ENCODE measurements at places on chromosomes 3 and 15.

- DNase-seq = no peak
These were observed 83.1 kb upstream of the PLCL2 start for GRCh38 chr3:16801698-16802097.

- no peak for DNase-seq
These were observed 171.4 kb downstream of the NSUN3 start for GRCh38 chr3:94234177-94234788.

GRCh38 chr3:58999774-59000160, 50.1 kb downstream of the CFAP20DC start:
- no peak for DNase-seq

DNA sequence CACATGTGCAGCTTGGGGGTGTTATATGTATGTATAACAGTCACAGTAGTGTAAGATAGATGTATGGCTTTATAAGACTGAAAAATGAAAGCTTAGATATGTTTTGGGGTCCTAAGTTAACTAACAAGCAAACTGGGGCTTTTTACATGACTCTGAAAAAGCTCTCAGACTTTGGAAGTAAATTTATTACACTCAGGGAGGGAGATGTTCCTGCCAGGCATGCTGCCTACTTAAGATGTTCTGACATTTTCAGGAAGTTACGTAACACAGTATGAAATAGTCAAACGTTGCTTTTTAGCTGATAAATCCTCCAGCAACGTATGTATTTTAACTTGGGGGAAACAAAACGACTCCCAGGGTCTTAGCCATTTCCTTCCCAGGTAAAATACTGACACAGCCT, 1.7 kb upstream of the IFT57 start:
- no peak for DNase-seq

- DNase-seq = no peak
These were observed 90.5 kb upstream of the PLCL2 start for GRCh38 chr3:16794257-16794656.

DNA sequence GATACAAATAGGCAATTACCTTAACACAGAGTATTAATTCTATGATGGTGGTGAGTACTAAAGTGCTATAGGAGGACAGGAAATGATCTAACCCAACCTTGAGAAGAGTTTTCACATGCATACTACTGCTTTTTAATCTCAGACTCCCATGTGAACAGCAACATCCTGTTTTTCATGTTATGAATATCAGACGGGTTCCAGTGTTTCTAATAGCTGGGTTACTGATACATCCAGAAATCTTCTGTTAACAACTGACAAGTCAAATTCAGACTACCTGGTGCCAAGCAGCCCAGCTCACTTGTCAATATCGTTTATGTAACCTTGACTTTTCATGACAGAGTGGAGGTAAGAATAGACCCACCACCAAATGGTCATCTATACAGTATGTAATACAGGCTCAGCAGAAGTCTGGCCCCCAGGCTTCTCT, 220.2 kb upstream of the COL8A1 start:
- DNase-seq = no peak

DNA sequence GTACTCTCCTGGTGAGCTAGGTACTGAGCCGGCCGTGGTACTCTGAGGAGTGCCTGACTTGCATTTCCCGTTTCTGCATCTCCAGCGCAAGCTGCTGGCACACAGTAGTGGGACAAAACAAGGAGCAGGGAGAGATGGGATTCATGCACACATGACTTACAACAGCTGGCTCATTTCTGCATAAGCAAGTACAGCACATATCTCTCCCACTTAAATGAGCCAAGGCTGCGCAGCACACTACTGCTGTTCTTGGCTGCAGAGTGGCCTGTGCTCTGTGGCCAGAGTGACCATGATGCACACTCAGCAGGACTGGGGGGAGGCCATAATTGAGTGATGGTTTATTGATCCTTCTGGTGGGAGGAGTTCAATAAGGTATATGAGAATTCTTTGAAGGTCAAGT, 59.2 kb upstream of the ABHD17C start:
- peak; percentile 31 for DNase-seq

- DNase-seq = no peak
These were observed 32.3 kb downstream of the CBLB start for GRCh38 chr3:105836533-105836932.

- DNase-seq = no peak
These were observed 710 bp downstream of the MECOM start for GRCh38 chr3:169662843-169663160.

- DNase-seq = no peak
These were observed 13.1 kb upstream of the DUT start for GRCh38 chr15:48318131-48318530.

DNA sequence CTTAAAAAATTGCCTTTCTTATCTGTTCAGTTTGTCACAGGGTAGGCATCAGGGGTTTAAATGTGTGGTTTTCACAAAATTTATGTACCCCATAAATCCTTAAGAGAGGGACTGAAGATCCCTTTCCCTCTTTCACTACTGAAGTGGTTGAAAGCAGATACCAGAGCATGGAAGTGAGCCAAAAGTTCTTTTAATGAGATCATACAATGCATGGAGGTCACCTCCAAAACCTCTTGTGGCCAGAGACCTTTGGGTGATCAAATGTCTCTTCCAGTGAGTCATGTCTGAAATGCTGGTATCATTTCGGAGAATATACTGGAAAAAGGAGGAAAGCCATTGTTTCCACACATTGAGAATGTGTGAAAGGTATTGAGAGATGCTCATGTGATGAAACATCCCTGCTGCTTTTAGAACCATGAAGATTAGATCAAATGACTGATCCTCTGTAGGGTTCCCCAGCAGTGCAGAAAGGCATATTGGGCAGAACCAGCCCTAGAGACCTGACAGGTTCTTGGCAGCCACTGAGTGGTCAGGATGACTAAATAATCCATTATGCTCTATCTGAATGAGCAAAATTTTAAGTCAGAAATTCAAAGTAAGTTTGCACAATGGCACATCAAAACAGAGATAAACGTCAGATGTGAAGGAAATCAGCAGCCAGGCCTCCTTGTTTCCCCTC, 165.8 kb upstream of the SLC2A2 start:
- no peak for DNase-seq

- DNase-seq = no peak
These were observed 30.8 kb upstream of the GOLGA6L9 start for GRCh38 chr15:82398785-82399184.

Data from tibial artery (tissue), 4 donors.